GF-D8 (cell line): ENCODE measurements at places on chromosomes 5 and 9.

DNA sequence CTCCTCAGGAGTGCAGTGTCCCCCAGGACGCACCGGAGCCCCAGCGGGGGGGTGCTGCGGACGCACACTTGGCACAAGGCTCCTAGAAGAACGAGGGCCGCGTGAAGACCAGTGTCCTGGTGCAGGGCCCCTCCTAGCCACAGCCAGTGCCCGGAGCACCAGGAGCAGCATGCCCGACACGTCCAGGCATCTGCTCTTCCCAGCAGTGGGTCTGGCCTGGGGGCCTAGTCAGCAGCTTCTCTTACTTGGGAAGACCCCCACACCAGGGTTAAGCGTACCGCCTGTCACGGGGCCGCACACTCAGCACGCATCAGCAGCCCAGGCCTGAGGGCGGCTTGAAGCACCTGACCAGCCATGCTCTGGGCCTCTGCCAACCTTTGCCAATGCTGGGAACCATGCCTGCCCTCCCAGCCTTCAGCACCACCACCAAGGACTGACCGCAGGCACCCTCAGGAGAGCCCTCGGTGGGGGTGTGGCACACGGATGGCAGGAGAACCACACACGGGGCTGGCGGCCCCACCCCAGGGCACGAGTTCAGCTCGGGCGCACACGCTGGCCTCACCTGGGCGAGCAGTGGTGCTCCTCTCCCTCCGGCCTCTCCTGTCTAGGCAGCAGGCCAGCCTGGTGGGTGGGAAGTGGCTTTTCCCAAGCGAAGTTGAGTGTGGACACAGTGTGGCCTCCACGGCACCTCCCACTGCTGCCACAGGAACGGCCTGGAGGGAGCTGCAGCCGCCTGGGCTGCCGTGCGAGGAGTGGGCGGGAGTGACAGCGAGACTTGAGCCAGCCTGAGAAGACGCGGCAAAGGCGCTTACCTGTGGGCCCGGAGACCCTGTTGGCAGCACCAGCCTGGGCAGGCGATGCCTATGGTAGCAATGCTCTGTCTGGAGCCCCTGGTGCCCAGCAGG is 12.0 kb upstream of the AJM1 start:
- DNase-seq = no peak

GRCh38 chr5:124044613-124045012 is 532.6 kb downstream of the CSNK1G3 start:
- DNase-seq = no peak

DNA sequence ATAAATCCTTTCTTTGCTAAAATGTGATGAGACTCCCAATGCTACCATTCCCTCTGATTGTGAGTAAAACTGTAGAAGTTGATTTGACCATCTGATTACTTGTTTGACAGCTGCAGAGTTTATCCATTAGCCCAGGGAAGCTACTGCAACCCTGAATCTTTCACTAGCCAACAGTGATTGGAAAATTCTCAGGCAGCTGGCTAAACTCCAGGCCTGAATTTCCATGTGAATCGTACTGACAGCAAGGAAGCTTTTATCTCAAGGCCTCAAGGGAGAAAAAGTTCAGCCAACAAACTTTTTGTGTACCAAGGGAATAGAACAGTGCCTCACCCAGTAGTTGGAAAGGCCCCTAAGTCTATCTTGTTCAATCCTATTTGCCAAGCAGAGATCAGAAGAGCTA is 246.7 kb upstream of the TRPM3 start:
- DNase-seq = no peak

GRCh38 chr5:55484531-55484930 is 50.2 kb downstream of the PLPP1 start:
- no peak for DNase-seq

DNA sequence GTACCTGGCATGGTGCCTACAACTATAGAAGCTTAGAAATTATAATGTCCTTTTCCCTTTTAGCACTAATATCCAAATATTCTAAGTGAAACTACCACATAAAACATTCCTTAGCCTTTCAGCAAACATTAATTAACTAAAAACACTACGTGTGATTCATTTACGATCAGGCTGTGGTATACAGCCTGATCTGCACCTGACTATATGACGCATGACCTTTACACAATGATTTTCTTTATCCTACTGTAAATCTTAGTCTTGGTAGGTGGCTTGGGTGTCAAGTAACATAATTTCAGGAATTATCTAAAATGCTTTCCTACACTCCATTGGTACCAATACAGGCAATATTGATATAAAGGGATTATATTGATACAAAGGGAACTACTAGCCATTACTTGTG is 686.7 kb downstream of the DTWD2 start:
- DNase-seq = no peak

DNA sequence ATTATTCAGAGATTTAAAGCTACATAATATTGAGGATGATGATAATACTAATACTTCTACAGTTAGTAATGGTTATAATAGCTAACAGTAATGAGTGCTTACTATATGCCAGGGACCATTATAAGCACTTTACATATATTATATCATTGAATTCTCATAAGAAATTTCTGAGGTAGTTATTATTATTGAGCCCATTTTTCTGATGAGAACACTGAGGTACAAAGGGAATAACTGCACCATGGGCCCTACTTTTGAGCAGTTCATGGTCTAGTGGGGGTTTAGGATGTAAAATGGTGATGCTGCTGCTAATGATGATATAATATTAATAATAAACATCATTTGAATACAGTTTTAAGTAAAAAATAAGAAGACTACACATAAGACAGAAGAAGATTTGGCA is 64.2 kb upstream of the SPDL1 start:
- no peak for DNase-seq

GRCh38 chr9:2208991-2209390 is 193.8 kb downstream of the SMARCA2 start:
- peak; percentile 45 for DNase-seq

GRCh38 chr9:13899924-13900323 is 414.0 kb downstream of the NFIB start:
- DNase-seq = no peak

DNA sequence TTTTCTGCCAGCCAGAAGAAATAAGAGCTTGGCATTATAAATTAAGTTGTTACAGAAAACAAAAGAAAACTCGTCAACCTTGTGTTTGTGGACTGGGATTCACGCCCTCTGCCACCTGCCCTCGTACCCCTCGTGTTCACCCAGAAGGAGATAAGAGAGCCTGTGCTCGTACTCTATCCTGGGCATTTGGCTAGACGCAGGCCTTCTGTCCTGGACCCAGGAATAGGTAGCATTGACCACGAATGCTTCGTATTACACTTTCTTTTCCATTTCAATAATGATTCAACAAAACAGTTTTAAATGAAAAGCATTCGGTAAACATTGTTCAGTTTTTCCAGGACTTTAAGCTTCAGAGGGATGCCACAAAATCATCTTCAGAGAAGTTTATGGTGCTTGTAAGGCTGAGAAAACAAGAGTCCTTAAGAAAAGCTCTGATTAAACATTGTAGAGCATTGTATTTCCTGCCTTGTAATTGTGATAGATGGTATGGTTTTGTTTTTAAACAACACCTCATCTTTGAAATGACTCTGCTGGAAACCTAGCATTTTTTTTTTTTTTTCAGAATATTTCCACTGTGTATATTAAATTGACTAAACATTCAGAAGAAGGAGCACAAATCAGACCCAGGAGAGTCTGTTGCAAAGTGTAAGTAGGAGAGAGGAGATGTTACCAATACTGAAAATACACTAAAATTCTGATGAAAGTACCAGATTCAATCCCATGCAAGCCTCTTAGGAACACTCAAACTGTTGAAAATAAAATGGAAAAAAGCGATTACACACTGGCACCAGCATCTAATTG is 27.6 kb downstream of the MTX3 start:
- DNase-seq = no peak

DNA sequence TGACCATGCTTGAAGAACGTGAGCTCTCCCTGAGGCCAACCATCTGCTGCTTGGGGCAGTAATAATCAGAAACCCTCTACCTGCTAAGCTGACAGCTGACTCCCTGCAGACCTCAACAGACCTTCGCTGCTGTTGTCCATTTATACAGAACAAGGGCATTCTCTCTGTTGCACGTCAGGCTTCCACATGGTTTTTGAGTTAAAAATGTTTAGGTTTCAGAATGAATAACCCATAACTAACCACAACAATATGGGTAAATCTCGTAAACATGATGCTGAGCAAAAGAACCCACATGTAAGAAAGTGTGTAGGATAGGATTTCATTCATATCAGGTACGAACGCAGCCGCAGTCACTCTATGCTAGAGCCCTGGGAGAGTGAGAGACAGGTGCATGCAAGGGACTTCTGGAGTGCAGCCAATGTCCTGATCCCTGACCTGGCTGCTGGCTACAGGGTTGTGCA is 348.5 kb downstream of the MED10 start:
- no peak for DNase-seq

DNA sequence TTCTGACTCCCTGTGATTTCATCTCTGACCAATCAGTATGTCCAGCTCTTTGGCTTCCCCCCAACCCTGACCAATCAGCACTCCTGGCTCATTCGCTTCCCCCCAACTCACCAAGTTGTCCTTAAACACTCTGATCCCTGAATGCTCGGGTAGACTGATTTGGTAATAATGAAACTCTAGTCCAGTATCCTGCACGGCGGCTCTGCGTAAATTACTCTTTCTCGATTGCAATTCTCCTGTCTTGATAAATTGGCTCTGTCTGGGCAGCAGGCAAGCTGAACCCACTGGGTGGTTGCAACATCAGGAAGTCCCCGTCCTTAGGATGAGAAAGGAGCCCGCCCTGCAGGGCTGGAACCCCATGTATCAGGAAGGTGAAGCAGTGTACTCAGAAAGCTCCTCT is 10.4 kb downstream of the FCN2 start:
- DNase-seq = no peak

- no peak for DNase-seq
These were observed 116.9 kb upstream of the SMC2 start for GRCh38 chr9:103977163-103977562.

- DNase-seq = no peak
These were observed 28.8 kb downstream of the SPOCK1 start for GRCh38 chr5:137470111-137470920.

DNA sequence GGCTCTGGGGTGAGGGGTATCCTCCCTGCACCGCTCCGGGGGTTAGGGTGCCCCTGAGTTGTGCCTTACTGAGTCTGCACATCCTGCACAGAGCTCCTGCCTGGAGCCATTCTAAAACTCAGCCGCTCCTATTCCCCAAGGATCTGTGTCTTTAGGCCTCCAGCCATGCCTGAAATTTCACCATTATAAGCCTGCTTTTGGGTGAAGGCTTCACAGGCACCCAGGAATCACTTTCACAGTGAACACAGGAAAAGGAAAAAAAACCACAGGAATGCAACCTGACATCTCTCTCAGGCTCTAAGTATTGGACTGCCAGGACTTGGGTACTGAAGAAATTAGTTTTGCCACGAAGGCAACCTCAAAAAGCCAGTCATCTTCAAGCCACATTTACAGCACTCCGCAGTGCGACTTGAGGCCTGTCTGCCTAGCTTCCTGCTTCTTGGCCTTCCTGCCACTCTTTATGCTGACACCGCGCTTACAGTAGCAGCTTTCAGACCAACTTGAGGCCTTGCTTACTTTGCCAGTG is 30.9 kb downstream of the GALNT10 start:
- peak; percentile 39 for DNase-seq

GRCh38 chr5:160297004-160297403 is 15.4 kb downstream of the CCNJL start:
- DNase-seq = no peak
